ENCODE measurements at places on chromosomes 2 and 18. TPM values are rescaled to one million over a fixed set of nuclear protein-coding genes. Genes with fewer than 3 reads are reported as not detected.

DNA sequence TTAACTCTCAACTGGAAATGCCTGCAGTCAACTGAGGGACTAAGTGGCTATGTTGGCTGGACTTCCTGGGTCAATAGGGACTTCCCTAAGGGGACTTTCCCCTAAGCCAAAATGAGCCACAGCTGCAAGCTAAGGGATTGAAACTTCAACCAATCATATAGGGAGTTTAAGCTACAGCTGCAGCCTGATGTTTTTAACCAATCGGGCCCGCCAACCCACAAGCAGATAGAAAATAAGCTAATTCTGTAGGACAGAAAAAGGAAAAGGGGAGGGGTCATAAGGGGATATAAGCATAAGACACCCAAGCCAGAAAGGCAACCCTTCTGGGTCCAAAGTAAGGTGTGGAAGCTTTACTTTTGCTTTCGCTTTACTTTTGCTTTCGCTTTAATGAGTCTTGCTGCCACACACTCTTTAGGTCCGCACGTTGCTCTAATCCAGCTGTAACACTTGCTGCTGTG, 927.5 kb downstream of the ERBB4 start:
- no peak for DNase-seq

The LCT gene
- under 0.01 TPM for total RNA-seq

The PAX8 gene
- 0.68 TPM for total RNA-seq

The HOXD4 gene
- 8.8 TPM for total RNA-seq

GRCh38 chr2:24359129-24360049, 947 bp downstream of the ITSN2 start:
- DNase-seq, result peak; percentile 39

DNA sequence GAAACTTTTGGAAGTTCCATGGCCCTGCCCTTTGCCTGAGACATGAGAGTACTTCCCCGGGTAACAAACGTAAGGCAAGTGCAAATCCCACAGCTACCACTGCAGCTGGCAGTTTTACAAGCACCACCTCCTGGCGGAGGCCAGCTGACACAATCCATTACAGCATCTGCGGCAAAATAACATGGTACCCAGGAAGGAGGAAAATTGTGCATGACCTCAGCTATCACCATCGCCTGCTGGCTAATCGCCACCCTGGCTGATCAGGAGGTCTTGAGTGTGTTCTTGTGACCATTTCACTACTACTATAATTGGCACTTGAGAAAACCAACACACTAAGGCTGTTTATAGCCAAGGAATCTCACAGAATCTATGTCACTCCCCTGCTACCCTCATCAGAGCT, 71.7 kb upstream of the SERPINE2 start:
- DNase-seq, result no peak

GRCh38 chr18:79404567-79404910, 8.8 kb downstream of the NFATC1 start:
- DNase-seq, result peak; percentile 31

GRCh38 chr18:25349926-25350487, 2.0 kb downstream of the ZNF521 start:
- DNase-seq, result peak; percentile 53

The CREB1 gene
- 56.2 TPM for total RNA-seq

The SGO2 gene
- 15.9 TPM for total RNA-seq

- no peak for DNase-seq
Measured at GRCh38 chr2:186827411-186827810, 21.6 kb downstream of the ZSWIM2 start.

DNA sequence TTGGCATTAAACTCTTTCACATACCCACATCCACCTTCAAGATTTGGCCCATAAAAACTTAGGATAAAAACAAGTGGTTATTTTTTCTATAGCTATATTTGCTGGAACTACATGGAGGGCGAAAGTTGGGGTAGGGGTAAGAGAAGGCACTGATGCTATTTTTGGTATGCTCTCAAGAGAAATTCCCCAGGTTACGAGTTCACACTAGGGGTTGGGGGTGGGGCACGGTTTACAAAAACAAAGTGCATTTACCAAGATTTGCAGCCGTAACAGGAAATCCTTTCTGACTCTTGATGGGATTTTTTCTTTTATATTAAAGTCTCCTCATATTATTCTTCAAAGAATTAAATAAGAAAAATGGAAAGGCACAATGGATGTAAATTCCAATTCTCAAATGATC, 6.8 kb downstream of the SERPINE2 start:
- DNase-seq, result no peak

DNA sequence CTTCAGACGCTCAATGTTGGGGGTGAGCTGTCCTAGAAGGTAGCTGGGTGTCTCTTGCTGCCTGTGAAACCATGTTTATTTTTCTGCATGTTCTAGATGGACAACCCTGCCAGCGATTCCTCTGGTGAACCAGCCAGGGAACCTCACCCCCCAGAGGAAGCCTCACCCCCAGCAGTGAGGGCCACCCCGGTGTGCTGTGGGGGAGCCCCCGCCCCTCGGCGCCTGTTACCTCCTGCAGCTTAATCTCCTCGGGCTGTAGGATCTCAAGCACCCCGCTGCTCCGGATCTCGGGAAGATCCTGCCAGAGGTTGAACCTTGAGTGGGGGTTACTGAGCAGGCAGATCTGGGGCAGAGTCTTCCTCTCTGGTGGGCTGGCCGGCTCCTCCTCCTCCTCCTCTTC, 50.0 kb downstream of the SNORC start:
- no peak for DNase-seq

The DYNAP gene
- total RNA-seq, result not detected

GRCh38 chr2:138964418-138964817, 184.2 kb upstream of the NXPH2 start:
- DNase-seq, result no peak
